Activated T-helper 2 cell treated with anti-CD3 and anti-CD28 coated beads, Interferon-gamma antibody, Interleukin-2, Interleukin-4, amounts not matched to agents 10 μg/mL and 5 μg/mL and 100 μg/mL, durations not matched to agents 14 hours and 24 hours and 36 hours (primary cell): ENCODE measurements at places on chromosomes 7 and 10. TPM values are rescaled to one million over a fixed set of nuclear protein-coding genes. Genes with fewer than 3 reads are reported as not detected.

Gene FAM237B
- total RNA-seq = not detected in 2 replicates

Gene PILRA
- total RNA-seq = 12.3 TPM in 2 replicates

DNA sequence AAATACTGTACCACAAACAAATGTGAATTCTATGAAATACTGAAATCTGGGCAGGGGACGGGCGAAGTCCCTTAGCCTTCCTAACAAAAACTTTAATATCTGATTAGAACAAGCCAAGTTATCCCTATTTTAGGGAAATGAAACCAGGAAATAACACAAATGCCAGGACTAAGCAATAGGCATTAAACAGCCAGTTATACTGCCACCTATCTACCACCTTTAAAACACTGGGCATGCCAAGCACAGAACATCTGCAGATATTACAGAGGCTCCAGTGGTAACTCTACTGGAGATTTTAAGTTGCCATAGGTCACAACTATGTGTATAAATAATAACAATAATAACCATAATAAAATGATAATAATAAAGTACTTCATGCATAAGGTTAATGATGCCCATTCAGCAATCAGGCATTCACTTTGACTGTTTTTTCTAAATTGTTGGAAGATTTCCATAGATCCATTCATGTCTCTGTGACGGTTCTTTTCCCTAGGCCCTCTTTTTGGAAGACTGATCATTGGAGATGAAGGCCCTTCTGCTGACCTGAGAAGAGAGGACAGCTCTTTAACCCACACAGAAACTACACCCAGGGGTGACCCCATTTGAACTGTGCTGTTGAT lies 195.7 kb downstream of the CACNA2D1 start:
- no peaks in the 10 kb centered on the region for H3K36me3 ChIP-seq
- DNase-seq = no peak
- H3K4me3 ChIP-seq = no peak overlapping the region
- no peak overlapping the region for H3K27ac ChIP-seq

GRCh38 chr10:82318534-82318933 lies 443.5 kb downstream of the NRG3 start:
- no peaks in the 10 kb centered on the region for H3K4me1 ChIP-seq
- no peaks in the 10 kb centered on the region for H3K27me3 ChIP-seq
- no peak for DNase-seq
- no peak overlapping the region for H3K4me3 ChIP-seq
- H3K36me3 ChIP-seq = no peaks in the 10 kb centered on the region
- H3K27ac ChIP-seq = no peak overlapping the region

DNA sequence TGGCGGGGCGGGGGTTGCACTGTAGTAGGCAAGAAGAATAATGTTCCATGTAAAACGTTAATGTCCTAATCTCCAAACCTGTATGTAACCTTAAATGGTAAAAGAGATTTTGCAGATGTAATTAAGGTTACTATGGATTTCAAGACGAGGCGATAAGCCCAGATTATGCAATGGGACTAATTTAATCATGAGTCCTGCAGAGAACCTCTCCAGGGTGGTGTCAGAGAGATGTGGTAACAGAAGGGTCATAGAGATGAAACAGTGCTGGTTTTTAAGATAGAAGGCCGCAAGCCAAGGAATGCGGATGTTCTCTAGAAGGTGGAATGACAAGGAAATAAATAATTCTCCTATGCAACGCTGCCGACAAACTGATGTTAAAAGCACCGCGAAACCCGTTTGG lies 57.1 kb downstream of the UBE3C start:
- H3K36me3 ChIP-seq = peaks cover 65% of the 10 kb centered on the region
- no peak overlapping the region for H3K4me3 ChIP-seq
- H3K27ac ChIP-seq = no peak overlapping the region
- no peaks in the 10 kb centered on the region for H3K27me3 ChIP-seq
- no peaks in the 10 kb centered on the region for H3K4me1 ChIP-seq

DNA sequence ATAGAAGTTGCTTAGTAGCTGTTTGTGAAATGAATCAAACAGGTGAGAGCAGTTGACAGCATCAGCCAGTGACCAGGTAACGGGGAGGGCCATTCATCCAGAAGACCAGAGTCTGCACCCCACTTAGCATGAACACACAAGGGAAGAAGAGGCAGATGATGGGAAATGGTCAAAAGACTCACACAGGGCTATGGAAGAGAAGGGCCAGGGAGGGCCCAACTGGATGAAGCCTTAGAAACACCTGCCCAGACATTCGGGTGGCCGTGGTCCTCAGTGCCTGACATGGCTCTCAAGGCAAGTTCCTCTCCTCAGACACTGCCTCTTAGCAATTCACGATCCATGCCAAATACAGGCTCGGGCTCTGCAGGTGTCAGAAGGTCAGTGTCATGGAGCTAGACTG lies 354.1 kb downstream of the TCERG1L start:
- H3K4me1 ChIP-seq = no peaks in the 10 kb centered on the region
- DNase-seq = no peak
- no peak overlapping the region for H3K27ac ChIP-seq

GRCh38 chr10:4046712-4047354 lies 261.8 kb upstream of the KLF6 start:
- no peaks in the 10 kb centered on the region for H3K4me1 ChIP-seq
- H3K36me3 ChIP-seq = peaks cover 9% of the 10 kb centered on the region
- H3K27ac ChIP-seq = no peak overlapping the region
- no peak overlapping the region for H3K4me3 ChIP-seq

DNA sequence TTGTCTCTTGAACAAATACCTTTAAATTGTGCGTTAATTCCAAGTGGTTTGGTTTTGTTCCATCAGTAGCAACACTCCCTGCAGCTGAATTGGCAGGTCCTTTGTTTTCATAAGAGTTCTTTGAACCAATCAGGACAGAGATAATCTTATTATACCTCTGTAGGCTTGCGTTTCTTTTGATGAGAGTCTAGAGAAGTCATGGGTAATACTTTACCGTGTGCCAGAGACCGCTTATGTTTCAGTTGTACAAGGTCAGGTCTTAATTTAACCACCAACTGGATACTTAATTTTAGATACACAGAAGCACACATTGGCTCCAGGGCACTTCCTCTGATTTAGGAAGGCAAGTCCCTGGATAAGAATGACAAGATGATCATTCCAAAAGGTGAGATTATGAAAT lies at the start of gene ASB15:
TSS of gene ASB15 (plus strand) at position 292 of the 400 bp plus-strand sequence. CDS start 12,682 bp downstream, outside the sequence.
- no peaks in the 10 kb centered on the region for H3K36me3 ChIP-seq
- no peak within 1 kb of the TSS for H3K27ac ChIP-seq
- DNase-seq = no peak
- no peaks in the 10 kb centered on the region for H3K4me1 ChIP-seq
- no peak within 1 kb of the TSS for H3K4me3 ChIP-seq
